ENCODE measurements at places on chromosomes 16 and 17. TPM values are rescaled to one million over a fixed set of nuclear protein-coding genes. Genes with fewer than 3 reads are reported as not detected.

COPRS gene
- total RNA-seq = 84.9 TPM

GJD3 gene
- total RNA-seq = not detected

AANAT gene
- not detected for total RNA-seq

KCNJ18 gene
- not detected for total RNA-seq

HOXB4 gene
- total RNA-seq = 4.3 TPM

- DNase-seq = no peak
Observed at GRCh38 chr17:69090365-69090764, 29.6 kb upstream of the ABCA9 start.

GRCh38 chr17:57554826-57555635, 190.1 kb downstream of the CCDC182 start:
- DNase-seq = no peak

GRCh38 chr17:10748531-10749181, 18.8 kb upstream of the TMEM220 start:
- no peak for DNase-seq

DNA sequence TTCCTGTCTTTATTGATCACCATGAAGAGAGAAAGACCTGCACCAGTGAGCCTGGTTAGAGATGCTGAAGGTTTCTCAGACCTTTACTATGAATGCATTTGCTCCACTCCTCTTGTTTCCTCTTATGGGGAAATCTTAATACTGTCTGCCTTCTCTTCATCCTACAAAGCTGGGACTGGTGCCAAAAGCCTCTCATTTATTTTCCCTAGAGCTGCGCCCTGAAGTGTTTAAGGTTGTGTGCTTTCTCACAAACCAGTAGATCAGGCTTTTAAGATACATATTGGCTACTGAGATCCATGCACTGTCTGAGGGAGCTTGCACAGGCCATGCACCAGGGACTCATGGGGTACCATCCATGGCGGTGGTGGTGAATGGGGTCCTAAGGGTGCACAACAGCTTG, 286.1 kb upstream of the PMFBP1 start:
- DNase-seq = no peak

GRCh38 chr16:73268366-73268993, 220.6 kb upstream of the ZFHX3 start:
- no peak for DNase-seq

DNA sequence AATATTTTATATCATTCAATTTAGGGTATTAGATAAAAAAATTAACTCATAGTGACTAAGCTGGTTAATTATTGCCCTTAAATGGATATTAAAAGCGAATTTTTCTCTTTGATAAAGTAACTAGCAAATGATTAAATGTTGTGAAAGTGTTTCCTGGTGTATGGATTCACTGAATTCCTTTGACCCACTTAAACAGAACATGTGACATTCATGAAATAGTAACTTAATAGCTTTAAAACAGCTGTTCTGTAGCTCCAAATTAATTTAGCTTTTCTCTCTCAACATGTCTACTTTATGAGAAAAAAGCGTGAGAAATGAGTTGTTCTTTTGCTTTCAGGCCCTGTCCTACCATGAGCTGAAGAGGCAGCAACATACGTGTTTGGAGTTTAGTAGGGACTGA, 36.4 kb upstream of the APPBP2 start:
- DNase-seq = peak; percentile 62

GRCh38 chr17:19583871-19584270, 50.2 kb downstream of the SLC47A1 start:
- DNase-seq = no peak

DNA sequence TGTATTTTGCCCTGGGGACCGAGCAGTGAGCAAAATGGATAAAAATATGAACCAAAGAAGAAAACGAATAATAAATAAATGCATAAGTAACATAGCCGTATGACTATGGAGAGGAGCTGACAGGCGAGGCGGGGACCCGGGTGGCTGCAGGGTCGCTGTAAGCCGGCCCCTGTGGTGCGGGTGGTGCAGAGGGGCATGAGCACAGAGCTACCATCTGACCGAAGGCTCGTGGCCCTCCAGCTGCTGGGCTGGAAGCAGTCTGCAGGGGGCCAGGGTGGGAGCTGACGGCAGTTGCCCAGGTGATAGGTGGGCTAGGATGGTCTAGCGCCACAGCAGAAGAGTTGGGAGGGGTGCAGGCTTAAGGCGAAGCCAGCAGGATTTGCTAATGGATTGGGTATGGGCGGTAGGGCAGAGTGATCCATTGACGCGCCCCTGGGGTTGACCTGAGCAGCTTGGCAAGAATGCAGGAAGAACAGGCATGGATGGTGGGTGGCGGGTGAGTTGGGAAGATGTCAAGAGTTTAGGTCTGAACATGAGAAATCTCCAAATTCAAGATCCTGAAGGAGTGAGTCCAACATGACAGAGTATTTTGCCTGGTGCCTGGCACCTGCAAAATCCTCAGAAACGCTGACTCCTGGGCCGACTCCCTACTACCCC, 228.0 kb downstream of the FOXL1 start:
- no peak for DNase-seq

DNA sequence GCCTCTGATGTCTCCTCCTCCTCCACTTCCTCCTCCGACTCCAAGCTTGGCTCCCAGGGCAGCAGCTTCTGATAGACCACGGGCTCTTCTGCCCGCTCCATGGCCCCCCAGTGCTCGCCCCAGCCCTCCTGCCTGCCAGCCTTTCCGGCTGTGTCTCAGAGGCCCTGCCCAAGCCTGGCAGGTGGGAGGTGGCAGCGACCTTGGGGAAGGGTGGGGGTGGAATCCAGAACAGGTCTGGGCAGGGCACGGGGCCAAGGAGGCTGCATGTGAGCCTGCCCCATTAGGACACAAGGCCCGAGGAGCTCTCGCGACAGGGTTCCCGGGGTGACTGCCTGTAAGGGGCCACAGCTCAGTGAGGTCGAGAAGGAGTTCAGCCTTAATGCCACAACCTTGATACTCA, at the start of gene GGT6:
Gene GGT6 (minus strand): TSS at position 157 of the 400 bp plus-strand sequence. CDS start 56 bp downstream, at position 101.
- no peak for DNase-seq

- DNase-seq = no peak
Observed at GRCh38 chr16:80883159-80883642, 78.8 kb upstream of the CDYL2 start.

DNA sequence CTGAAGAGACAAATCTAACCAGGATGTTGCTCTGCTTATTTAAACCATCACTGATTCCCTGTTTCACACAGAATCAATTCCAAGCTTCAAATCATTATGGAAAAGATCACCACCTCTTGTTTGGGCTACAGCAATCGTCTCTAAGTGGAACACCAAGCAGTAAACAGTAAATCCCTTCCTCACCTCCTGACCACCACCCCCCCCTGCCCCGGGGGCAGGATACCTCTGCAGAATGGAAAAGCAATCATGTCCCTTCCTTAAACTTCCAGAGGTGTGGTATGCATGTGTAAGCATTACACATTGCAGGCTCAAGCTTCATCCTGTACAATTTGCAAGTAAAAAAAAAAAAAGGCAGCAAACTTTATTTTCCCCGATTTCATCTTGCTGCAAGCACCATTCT, 373.8 kb downstream of the NPIPA8 start:
- no peak for DNase-seq

GRCh38 chr16:50696126-50696525, 2.7 kb downstream of the NOD2 start:
- no peak for DNase-seq

DNA sequence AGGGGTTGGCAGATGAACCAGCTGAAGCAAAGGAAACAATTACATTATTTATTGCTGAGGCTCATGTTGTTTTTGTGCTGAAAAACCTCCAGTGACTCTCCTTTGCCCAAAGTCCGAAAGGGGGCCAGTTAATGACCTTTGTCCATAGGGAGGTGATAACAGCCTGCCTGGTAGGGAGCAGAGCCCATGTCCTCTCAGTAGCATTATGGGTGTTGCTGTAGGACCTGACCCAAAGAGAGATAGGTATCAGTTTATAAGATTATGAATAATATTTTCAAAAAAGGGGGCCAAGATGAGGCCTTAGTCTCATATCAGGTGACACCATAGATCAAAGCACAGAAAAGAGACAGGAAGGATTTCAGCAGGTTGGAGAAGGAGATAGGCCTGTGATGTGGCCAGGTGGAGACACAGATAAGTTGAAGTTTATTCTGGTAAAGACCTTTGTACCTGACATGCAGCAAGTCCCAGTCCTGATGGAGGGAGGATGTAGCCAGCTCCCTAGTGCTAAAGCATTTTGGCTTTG, 55.1 kb downstream of the CENPV start:
- DNase-seq = no peak

All from epithelial cell of proximal tubule (primary cell).